ENCODE measurements at places on chromosomes 5 and 9.
A peak's percentile ranks its signal among the peaks of the same experiment; 100 is the strongest.

DNA sequence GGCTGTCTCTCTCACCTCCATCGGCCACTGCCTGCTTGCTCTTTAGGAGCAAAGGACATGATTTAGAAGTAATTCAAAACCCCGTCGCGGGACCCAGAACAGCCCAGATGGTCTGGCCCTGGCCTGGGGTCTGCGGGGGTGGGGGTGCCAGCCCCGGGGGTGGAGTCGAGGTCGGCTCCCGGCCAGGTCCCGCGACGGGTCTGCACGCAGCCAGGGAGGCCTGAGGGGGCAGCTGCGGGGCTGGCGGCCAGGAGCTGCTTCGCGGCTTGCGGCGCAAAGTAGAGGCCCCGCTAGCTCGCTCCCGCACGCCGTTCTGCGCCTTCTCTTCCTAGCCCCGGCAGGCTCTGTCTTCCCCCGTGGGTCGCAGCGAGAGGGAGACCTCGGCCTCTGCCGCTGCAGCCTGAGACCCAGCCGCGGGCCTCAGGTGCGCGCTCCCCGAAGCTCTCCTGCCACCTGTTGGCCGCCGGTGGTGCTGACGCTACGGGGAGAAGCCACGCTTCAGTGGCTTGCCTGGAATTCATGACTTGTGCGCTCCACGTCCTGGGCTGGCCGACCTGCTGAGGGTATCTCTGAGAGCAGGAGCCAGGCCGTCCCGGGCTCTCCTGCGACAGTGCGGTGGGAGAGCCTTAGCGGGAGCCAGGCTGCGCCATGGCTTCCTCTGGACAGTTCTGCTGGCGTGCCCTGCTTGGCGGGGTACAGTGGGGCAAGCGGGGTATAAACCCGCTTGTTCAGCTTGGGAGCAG, 157.2 kb upstream of the PITX1 start:
- DNase-seq, result no peak

GRCh38 chr9:9246726-9247125, 1366.1 kb downstream of the PTPRD start:
- no peak for DNase-seq

GRCh38 chr5:93608855-93609254, 25.8 kb downstream of the NR2F1 start:
- no peak for DNase-seq

DNA sequence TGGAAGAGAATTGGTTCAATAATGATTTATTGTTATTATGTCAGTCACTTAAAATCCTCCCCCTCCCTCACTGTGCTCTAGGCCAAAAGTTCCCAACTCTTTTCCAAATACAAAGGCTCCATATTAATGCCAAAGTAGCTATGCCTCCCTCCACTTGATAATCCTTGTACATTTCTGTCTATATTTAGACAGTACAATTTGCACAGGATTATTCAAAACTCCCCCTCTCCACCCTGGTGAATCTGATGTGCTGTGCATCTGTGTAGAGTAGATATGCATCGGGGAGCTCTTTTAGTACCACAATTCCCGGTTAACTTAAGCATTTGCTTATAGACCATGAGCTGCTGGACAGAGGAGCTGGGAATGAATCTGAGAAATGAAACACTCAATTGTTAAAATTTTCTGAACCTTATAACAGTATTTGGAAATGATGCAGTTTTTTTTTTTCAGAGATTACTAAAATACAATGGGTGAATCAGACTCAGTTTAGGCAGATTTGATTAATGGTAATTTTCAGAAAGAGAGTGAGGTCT, 27.6 kb downstream of the GLRA1 start:
- no peak for DNase-seq

- no peak for DNase-seq
Observed at GRCh38 chr5:124929000-124929399, 182.6 kb upstream of the ZNF608 start.

DNA sequence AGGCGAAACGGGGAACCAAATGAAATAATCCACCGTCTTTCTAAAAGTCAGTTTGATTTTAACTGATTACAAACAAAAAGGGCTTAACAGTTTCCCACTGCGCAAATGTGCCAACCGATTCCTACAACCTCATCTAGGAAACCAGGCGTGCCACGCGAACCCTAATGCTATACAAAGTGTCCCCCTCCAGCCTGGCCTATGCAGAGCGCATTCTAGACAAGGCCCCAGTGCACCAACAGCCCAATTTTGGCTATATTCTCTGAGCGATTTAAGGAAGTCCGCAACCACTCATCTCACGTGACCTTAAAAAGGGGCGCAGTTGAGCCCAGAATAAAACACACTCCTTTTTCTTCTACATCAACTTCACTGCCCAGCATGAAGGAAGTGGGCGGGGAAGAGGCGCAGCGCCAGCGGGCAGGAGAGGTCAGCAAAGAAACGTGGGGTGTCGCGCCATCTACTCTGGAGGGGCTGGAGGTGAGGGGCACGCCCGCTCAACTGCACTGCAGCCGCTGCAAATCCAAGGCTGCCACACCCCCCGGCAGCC, 779 bp downstream of the FAM13B start:
- peak; percentile 81 for DNase-seq

DNA sequence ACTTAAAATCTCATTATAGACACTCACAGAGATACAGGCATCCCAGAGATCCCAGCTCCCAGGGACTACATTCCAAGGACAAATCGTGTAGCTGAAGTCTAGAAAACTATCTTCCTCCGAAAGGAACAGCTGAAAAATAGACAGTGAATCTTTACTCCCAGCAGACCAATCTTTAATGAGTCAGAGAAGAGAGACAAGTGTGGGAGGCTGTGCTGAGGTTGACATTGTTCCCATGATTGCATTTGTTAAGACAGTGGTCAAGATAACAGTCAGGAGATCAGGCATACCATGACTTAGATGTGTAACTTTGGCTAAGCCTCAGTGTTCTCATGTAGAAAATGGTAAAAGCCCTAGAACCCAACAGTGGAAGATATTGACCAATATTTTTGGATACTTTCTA, 120.7 kb downstream of the PAPPA start:
- no peak for DNase-seq

DNA sequence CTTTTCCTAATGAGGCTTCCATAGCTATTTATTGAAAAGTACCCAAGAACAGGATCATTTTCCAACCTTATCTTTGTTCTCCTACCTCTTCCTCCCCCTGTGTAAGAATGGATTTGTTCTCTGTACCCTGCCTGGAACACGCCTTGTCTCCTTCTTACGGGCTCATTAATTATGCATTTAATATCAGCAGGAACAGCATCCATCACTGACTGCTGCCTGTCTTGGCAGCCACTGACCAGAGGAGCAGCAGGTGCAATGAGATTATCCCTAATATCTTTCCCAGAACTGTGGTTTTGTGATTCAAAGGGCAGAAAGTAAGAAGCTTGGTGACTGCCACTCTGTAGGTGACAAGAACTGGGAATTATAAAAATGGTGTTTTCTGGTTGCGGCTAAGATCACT, 19.3 kb upstream of the INSYN2B start:
- no peak for DNase-seq

GRCh38 chr5:96008987-96009647, 47.5 kb upstream of the ELL2 start:
- DNase-seq, result no peak
